ENCODE measurements at places on chromosomes 1 and 21.

GRCh38 chr1:74328851-74329250 lies 93.7 kb downstream of the TNNI3K start:
- no peak for DNase-seq

DNA sequence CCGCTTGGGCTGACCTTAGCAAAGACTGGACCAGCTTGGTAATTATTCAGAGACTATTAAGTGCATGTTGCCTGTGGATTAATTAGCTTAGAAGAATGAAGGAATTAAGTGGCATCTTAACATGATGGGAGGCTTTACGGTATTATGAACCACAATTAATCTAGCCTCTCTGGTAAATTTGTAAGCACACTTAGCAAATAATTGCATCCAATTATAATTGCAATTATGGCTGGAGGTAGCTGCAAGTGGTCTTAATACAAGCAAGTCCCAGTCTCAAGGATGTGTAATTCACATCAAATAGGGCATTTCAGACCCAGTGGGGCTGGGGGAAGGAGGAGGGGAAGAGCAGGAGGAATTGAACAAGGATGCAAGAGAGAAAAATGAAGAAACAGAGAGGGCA lies 151.6 kb downstream of the CNIH3 start:
- no peak for DNase-seq

DNA sequence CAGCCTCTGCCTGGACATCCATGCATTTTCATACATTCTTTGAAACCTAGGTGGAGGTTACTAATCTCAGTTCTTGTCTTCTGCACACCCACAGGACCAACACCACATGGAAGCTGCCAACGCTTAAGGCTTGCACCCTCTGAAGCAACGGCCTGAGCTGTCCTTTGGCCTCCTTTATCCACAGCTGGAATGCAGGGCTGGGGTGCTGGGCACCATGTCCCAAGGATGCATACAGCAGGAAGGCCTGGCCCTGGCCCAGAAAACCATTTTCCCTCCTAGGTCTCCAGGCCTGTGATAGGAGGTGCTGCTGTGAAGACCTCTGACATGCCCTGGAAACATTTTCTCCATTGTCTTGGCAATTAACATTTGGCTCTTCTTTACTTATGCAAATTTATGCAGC lies 1168.6 kb downstream of the KCNT2 start:
- no peak for DNase-seq

DNA sequence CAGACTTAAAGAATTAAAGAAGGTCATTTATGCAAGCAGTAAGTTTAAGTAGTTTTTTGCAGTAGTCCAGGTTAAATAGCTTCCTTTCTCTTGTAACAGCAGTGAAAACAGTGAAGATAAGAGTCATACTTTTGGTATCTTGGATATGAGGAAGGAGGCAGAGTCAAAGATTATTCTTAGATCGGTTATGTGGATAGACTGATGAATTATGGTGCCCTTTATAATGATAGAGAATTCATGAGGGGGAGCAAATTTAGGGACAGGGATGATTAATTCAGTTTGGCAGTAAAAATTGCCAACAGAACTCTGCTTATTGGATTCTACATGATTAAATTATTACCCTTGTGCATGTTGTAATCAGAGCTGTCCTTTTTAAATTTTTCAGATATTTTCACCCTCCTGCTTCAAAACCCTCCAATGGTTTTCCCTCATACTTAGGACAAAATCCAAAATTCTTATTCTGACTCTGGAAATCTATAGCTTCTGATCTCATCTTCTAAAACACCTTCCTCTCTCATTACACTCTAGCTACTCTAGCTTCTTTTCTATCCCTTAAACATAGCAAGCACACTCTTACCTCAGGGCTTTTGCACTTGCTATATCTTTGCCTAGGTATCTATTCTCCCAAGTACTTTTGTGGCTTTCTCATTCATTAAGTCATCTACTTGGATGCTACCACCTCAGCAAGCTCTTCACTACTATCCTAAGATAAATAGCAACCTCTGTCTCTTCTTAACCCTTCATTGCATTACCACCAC lies 79.8 kb downstream of the PKN2 start:
- DNase-seq: no peak

DNA sequence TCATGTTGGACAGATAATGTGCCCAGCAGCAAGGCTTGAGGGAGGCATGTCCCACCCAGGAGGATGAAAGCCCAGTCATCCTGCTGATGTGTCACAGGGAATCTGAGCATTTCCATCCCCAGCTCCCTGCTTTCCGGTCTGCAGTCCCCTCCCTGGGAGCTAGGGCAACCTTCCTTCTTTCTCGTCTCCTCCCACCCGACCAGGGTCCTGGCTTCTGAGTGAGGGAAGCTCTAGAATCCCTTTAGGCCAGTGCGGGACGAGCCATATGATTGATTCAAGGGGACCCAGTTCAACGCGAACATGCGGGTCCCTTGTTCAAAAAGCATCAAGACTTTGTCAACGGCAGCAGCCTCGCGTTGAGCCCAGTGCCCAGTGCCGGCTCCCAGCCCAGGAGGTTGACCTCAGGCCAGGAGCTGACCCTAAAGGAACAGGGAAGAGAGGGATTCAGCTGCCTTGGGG lies 96.7 kb upstream of the TMPRSS2 start:
- no peak for DNase-seq

GRCh38 chr1:89931964-89932363 lies 62.9 kb upstream of the ZNF326 start:
- no peak for DNase-seq

DNA sequence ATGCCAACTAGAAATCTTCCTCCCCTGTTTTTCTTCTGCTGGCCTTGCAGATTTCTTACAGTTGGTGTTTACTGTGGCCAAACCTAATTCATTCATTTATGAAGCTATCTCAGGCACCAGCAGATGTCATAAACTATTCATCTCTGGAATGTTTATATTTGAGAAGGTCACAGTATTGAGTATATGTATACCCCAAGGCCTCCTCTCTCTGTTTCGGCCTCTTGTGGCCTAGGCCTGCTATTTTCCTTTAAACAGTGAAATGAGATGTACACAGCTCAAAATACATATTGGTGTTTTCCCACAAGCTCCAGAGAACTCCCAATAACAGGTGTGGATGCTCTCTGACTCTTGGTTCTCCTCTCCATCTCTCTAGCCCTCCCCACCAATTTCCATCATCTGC lies 520.7 kb upstream of the CAMK1G start:
- DNase-seq: no peak

DNA sequence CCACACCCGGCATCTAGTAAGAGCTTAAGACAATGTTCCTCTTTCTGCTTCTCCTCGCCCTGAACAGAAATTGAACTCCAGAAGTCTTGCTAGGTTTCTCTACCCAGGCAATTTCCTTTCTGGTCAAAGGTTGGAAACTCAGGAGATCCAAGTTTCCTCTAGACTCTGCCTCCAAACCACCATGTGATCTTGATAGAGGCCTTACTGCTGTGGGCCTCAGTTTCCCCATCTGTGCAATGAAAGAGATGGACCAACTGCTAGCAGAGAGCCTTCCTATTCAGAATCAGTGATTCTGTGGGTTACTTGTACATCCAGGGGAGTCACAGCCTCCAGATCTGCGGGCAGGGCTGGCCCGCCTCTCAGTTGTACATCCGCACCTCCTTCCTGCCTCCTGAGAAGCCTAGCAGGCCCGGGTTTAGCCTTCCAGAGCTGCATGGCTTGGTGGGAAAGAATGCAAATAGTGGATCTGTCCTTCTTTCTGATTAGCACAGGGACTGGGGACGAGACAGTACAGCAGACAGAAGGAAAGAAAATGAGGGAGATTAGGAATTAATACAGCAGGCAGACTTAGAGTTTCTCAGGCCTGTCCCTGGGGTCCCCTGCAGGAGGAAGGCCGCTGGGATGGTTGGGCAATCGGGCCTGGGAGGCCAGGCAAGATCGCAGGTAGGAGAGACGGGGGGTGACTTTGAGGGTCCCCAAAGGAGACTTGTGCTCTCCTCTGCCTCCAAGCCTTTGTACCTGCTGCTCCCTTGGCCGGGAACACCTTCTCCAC lies 83.9 kb downstream of the PAX7 start:
- no peak for DNase-seq

DNA sequence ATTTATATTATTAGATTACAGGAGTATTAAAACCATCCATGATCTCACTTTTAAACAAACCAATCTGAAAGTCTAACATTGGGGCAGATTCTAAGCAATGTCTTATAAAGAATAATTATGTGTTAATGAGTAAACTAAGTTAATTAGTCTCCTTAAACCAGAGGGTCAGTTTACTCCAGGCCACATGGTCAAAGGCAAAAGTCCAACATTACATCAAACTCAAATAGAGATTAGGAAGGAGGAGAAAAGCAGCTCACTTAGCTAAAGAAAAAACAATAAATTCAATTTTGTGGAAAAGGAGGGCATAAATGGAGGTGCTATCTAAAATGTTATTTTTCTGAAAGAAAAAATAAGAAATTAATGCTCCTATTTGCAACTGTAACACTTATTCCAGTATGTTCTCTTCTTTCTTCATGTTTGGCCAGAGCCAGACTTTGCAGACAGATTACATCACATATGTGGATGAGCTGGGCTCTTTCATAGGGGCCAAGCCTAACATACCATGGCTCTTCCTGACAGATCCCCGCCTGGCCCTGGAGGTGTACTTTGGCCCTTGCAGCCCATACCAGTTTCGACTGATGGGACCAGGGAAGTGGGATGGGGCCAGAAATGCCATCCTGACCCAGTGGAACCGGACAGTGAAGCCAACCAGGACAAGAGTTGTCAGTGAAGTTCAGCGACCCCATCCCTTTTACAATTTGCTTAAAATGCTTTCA lies 24.3 kb upstream of the FMO2 start:
- no peak for DNase-seq

GRCh38 chr21:33007747-33008146 lies 18.0 kb upstream of the OLIG2 start:
- no peak for DNase-seq

DNA sequence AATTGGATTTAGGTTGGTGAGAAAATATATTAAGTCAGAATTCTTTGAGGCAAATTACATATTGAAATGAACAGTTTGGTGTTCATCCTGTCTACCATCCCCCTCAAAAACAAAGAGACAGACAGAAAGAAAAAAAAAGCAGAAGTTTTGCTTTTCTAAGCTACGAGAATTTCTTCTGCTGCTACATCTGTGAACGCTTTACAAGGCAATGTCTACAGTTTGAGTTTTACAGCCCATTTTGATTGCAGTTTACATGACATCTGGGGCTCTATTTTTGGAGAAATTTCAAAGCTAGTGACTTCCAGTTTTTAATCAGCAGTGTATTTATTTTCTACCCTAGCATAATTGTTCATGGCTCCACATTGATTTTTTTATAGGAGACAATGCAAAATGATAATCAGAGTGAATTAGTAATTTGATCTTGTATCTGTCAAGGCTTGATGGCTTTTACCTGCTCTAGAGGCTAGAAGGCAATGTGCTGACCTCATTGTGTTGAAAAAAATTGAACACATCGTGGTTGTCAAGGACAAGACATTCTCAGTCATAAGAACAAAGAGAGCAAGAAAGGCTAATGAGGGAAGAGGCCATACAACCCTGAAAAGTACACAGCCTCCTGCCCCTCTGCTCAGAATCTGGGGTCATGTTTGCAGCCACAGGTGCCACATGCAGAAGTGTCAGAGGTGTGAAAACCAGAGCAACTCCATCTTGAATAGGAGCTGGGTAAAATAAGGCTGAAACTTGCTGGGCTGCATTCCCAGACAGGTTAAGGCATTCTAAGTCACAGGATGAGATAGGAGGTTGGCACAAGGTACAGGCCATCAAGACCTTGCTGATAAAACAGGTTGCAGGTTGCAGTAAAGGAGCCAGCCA lies 201.0 kb upstream of the CAMK1G start:
- no peak for DNase-seq

Data from left renal cortex interstitium (tissue), 4 donors.